ENCODE measurements at places on chromosomes 2 and 18. TPM values are rescaled to one million over a fixed set of nuclear protein-coding genes. Genes with fewer than 3 reads are reported as not detected.

HSBP1L1 gene
- 17.9 TPM for polyA plus RNA-seq

ZSWIM2 gene
- polyA plus RNA-seq = not detected

- DNase-seq = no peak
These were observed 26.2 kb downstream of the EPC2 start for GRCh38 chr2:148670773-148671172.

HOXD8 gene
- 245 TPM for polyA plus RNA-seq

EPB41L3 gene
- polyA plus RNA-seq = 57.8 TPM

GRCh38 chr2:222421626-222422025 lies 2.7 kb upstream of the SGPP2 start:
- DNase-seq = no peak

POTEC gene
- not detected for polyA plus RNA-seq

Measured in left renal pelvis (tissue), 4 donors.